Transverse colon (tissue), 4 donors: ENCODE measurements at places on chromosomes 13 and 19. TPM values are rescaled to one million over a fixed set of nuclear protein-coding genes. Genes with fewer than 3 reads are reported as not detected.

The CACNG6 gene
- total RNA-seq: not detected

DNA sequence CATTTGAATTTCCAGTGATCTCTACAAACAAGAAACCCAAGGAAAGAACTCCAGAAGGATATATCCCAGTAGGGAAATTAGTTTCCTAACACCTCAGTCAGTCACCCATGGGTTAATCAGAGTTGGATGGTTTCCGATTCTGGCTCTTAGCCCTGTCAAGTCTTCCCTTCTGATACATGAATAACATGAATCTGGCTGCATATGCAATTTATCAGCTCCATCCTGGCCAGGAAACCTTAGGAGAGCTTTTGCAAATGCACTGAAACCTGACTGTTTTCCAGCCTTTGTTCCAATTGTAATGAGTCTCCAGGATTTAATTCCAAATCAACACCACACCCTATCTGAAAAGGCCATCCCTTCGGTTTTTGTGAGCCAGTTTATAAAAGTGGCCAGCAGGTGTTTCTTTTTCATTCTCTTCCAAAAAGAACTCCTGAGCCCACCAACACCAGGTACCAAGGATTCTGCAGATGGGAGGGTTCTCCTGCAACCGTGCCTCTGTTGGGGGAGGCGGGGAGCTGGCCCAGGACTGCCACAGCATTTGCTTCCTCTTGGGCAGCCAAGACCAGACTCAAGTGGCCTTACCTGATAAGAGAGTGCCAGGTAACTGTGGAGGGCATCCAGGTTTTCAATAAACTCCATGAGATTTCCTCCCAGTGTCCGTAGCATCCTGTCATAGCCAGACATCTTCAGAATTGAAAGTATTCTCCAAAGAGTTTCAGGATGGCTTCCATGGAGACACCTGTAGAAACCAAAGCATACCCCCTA is 77.5 kb downstream of the C13orf42 start:
- H3K27me3 ChIP-seq: no peaks in the 10 kb centered on the region
- DNase-seq: no peak
- H3K36me3 ChIP-seq: no peaks in the 10 kb centered on the region
- no peak overlapping the region for H3K27ac ChIP-seq
- H3K4me1 ChIP-seq: no peaks in the 10 kb centered on the region

The PMIS2 gene
- not detected for total RNA-seq

The IZUMO4 gene
- 2.3 TPM for total RNA-seq

The SMIM44 gene
- 4.1 TPM for total RNA-seq

DNA sequence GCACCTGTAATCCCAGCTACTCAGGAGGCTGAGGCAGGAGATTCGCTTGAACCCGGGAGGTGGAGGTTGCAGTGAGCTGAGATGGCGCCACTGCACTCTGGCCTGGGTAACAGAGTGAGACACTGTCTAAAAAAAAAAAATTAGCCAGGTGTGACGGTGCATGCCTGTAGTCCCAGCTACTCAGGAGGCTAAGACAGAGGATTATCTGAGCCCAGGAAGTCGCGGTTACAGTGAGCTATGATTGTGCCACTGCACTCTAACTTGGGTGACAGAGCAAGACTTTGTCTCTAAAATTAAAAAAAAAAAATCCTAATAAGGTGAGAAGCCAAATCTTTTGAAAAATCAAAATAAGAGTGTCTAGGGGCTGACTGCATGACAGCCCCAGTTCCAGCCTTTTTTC is 9.7 kb upstream of the CEBPA start:
- DNase-seq: no peak
- peaks cover 7% of the 10 kb centered on the region for H3K27me3 ChIP-seq
- peaks cover 12% of the 10 kb centered on the region for H3K4me1 ChIP-seq
- H3K4me3 ChIP-seq: no peak overlapping the region
- H3K36me3 ChIP-seq: no peaks in the 10 kb centered on the region

The ATP4A gene
- total RNA-seq: not detected

GRCh38 chr13:34478376-34478775 is 463.7 kb upstream of the NBEA start:
- H3K36me3 ChIP-seq: no peaks in the 10 kb centered on the region
- DNase-seq: no peak
- H3K4me1 ChIP-seq: no peaks in the 10 kb centered on the region
- no peak overlapping the region for H3K27ac ChIP-seq
- H3K4me3 ChIP-seq: no peak overlapping the region
- no peaks in the 10 kb centered on the region for H3K27me3 ChIP-seq

DNA sequence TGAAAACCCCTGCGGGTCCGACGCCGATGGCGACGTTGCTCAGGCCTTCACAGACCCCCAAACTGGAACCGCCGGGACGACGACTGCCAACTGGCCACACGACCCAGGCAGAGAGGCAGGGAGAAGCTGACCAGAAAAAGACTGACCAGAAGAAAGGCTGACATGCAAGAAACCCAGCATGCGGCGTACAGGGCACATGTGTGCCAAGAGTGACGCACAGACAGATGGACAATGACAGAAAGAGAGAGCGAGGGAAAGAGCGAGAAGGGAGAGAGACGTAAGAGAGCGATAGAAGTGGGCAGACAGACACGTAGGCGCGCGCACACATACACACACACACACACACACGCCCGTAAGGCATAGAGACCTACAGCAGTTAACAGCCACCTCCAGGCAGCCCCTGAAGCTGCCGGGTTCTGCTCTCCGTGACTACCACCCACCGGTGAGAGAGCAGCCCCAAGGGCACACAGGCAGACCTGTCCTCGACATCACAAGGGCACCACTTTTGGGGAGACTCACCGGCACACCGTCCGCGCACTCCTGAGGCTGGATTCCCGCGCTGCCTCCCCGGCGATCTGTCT is 67.2 kb upstream of the ZNF527 start:
- DNase-seq: no peak
- H3K36me3 ChIP-seq: no peaks in the 10 kb centered on the region
- no peaks in the 10 kb centered on the region for H3K27me3 ChIP-seq
- no peak overlapping the region for H3K27ac ChIP-seq

The SIGLEC5 gene
- not detected for total RNA-seq

The PPP1R12C gene
- total RNA-seq: 350 TPM

The C13orf46 gene
- 77.4 TPM for total RNA-seq

DNA sequence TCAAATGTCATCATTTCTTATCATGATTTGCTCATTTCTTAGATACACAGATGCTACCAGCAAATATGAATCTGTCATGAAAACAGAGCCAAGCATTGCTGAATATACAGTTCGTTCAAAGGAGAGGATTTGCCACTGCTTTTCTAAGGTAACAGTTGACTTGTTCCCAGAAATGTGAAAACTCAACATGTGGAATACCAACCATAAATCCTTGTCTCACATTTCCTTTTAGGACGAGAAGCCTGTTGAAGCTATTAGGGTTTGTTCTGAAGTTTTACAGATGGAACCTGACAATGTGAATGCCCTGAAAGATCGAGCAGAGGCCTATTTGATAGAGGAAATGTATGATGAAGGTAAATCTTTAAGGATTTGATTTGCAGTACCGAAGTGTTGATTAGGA is 86.7 kb downstream of the DNAJC3 start:
- no peak for DNase-seq
- no peaks in the 10 kb centered on the region for H3K4me1 ChIP-seq
- peaks cover 17% of the 10 kb centered on the region for H3K36me3 ChIP-seq

The RXFP2 gene
- total RNA-seq: not detected

The ZNF443 gene
- total RNA-seq: 1.8 TPM

The FAM83E gene
- 746 TPM for total RNA-seq
